ENCODE measurements at places on chromosomes 6 and 20.

DNA sequence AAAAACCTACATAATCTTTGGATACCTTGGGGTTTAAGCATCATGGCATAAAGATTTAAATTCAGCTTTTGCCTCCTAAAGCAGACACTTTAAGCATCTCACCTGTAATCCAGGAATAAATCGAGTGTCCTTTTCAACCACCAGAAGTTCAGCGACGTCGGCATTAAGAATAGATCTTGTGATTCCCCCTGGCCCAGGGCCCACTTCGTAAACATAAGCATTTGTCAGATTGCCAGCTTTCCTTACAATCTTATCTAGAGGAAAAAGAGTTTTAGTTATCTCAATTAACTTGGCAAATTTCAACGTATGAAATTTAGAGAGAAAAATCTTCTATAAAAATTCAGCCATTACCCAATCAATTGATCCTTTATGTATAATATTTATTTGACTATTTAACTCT, 3.2 kb downstream of the TFB1M start:
- DNase-seq = no peak

- DNase-seq = no peak
Measured at GRCh38 chr6:103504501-103505154, 1355.1 kb downstream of the HACE1 start.

DNA sequence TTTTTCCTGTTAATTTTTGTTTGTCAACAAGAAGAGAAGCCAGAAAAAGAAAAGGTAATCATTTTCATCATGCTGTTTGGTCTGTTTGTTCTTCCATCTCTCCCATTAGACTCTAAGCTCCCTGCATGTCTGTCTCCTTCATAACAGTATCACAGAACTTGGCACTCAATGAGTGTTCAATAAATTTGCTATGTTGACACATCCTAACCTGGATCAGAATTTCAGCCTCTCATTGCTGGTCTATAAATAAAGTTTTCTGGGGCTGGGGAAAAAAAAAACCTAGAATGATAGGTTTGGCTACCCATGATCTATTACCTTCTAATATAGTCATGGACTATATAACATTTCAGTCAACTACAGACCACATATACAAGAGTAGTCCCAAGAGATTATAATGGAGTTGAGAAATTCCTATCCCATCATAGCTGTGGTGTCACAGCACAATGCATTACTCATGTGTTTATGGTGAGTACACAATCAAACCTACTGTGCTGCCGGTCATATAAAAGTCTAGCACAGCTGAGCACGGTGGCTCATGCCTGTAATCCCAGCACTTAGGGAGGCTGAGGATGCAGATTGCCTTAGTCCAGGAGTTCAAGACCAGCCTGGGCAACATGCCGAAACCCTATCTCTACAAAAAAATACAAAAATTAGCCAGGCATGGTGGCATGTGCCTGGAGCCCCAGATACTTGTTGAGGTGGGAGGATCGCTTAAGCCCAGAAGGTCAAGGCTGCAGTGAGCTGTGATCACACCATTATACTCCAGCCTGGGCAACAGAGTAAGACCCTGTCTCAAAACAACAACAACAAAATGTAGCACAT, 5.9 kb downstream of the NUDT3 start:
- no peak for DNase-seq

- no peak for DNase-seq
Measured at GRCh38 chr6:112501705-112502104, 154.6 kb downstream of the RFPL4B start.

GRCh38 chr6:2982426-2983117, 11.2 kb upstream of the SERPINB6 start:
- DNase-seq = no peak

DNA sequence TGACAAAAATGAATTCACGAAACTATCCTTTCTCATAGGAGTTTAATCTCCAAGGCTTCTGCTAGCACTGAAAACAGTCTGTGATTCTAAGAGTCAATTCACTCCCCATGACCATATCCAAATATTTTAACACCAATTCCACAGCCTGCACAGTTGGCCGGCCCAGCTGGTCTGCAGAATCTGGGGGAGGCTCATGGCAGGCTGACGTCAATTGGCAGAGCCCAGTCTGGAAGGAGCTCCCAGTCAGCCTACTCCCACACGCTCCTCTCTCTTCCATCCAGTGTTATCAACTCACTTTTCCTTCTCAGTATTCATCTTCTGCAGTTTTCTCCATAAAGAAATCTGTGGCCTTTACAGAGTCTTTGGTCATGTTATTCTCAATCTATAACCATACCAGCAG, 111.0 kb downstream of the TBXT start:
- no peak for DNase-seq

DNA sequence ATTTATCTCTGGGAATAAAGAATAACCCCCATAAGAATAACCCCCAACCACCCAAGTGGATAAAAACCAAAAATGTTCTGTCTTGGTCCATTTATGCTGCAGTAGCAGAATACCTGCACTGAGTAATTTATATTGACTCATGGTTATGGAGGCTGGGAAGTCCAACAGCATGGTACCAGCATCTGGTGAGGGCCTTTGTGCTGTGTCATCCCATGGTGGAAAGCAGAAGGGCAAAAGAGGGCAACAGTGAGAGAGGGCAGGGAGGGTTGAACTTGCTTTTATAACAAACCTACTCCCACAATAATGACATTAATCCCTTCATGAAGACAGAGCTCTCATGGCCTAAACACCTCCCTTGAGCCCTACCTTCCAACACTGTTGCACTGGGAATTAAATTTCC, 133.7 kb downstream of the ERMARD start:
- DNase-seq = no peak

DNA sequence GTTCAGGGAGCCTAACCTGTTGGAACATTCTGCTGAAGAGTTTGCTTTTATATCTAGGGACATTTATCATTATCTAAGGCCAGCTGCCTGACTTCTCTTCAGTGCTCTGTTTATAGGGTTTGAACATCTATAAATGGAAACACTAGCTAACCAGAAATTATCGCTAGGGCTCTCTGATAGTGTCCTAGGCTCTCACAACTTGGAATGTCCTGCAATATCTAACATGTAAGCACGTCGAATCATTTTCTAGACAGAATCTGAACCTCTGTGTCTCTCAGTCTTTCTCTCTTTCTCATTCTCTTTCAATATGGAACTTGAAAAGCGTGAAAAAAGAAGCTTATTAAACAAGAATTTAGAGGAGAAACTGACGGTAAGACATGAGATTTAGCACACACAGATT, 92.5 kb upstream of the MLIP start:
- DNase-seq = no peak

GRCh38 chr6:70479236-70479635, 65.9 kb downstream of the FAM135A start:
- no peak for DNase-seq

- DNase-seq = no peak
Measured at GRCh38 chr6:167137081-167137480, 14.2 kb downstream of the CCR6 start.

DNA sequence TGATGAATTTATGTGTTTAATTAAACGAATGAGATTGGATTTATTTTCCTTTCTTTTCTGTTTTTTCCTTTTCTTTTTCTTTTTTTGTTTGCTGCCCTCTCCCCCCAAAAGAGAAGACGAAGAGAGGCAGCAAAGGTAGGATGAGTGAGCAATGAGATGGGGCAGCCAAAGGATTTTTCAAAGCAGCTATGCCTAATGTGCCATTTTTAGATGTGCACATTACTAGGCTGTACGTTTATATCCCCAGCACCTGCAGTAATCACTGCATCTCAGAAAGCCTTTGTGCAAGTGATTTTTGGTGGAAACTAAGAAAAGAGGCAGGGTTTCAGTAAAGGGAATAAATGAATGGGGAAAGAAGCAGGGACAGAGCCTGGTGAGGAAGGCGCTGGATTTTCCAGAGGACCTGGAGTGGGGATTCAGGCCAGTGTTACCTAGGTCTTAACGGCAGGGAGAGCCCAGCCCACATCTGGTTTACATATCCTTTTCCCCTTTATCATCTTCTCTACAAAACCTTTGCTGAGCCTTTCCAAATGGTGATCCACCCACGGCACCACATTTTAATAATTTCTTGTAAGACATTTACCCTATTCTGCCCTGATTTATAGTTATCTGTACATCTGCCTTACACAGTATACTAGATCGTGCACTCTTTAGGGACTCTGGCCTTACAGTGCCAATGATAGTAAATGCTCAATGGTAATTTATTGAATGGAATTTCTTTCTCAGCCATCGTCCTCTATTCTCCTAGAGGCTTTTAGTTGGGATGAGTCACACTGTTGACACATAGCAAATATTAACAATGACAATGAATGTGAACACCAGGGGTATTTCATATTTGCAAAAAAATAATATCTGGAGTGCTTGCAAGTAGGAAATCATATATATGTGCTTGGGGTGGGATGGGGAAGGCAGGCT, 38.3 kb upstream of the ATXN1 start:
- no peak for DNase-seq

GRCh38 chr20:51811042-51811355, 8.7 kb upstream of the SALL4 start:
- no peak for DNase-seq

GRCh38 chr20:31484001-31484400, 8.9 kb downstream of the REM1 start:
- DNase-seq = no peak

DNA sequence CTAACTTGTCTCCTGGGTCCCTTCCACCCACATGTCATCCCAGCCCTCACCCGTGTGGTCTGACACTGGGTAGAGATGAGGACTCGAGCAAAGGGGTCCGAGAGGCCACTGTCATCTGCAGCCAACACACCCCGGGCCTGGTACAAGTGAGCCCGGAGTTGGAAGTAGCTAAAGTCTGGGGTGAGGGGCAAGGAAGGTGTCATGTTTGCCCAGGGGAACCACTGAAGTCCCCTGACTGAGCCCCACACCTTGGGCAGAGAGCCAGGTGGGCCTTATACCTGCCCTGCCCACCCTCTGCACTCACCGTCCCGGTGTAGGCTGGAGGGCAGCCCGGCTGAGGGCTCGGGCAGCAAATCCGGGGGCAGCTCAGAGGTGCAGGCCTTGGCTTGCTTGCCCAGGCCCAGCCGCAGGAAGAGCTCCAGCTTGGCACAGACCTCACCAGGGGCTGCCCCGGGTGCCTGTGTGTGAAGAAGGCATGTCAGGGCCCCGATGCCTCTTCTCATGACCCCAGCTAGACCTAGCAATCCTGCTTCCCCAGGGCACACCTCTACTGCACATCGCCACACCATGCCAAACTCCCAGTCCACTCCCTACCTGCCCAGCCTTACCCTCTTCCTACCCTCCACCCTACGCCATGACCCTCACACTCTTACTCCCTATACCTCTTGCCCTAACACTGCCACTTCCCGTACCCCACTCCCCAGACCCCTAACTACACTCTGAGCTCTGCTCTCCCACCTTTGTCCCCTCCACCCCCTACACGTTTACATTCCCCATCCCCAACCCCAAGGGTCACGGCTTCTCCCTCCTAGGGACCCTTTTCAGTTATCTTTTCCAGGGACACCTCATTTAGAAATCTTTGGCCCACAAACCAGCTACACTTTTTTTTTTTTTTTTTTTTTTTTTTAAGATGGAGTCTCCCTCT, 31.7 kb upstream of the SPAG4 start:
- no peak for DNase-seq

DNA sequence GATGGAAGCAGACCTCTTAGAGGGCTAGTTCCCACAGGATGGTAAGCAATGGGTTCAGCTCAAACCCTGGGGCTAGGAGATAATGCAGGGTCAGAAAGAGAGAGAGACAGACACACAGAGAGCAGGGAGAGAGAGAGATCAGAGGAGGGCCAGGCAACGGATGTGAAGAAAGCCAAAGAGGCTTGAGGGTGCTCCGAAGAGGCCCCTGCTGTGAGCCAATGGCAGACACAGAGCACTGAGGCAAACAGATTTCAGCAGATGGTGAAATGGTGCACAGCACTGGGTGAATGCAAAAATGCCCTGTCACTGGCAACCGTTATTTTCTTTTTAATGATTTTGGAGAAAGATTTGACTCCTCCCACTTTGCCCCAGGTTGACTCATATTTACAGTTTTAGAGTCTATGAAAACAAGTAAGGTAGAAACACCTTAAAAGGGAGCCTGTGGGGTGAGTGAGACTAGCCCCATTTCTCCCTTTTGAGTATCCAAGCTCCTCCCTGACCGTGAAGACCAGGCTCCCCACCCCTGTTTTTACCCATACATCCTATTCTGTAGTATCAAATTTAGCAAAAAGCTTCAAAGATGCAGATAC, 840 bp downstream of the DEFB132 start:
- no peak for DNase-seq

GRCh38 chr20:17655865-17656479, 26.1 kb downstream of the RRBP1 start:
- DNase-seq = no peak

DNA sequence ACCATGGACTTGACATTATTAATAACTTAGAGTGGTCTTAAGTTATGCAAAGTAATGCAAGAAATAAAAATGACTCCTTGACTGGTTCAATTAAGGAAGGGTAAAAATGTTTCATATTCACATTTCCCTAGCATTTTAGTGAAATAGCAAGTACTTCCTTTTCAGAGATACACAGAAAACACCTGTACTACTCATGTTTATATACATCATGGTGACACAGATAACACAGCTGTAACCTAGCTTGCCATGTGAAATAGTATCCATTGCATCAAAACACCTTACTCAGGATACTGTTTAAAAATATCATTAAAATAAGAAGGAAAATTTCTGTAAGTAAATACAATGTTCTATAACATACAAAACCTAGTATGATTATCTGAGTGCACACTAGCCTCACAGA, 102.4 kb downstream of the AHI1 start:
- no peak for DNase-seq

- DNase-seq = no peak
Measured at GRCh38 chr6:91653076-91653723, 1066.3 kb upstream of the MAP3K7 start.

Measured in left lobe of liver (tissue), 2 donors.